ENCODE measurements at places on chromosomes 5 and 9.
A peak's percentile ranks its signal among the peaks of the same experiment; 100 is the strongest.

DNA sequence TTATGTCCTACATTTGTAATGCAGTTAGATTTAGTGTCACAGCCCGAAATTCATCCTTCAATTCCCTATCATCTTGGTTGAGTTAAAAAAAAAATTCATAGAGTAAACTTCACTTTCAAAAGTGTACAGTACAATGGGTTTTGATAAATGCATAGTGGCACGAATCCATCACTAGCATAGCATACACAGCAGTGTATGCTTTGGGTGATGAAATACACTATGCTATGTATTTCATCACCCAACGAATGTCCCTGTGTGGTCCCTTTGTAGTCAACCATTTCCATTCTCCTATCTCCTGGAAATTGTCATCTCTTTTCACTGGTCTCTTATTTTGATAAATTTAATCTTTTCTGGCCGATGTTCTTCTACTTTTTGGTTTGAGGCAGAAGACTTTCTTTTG lies 129.4 kb upstream of the BASP1 start:
- no peak for DNase-seq

DNA sequence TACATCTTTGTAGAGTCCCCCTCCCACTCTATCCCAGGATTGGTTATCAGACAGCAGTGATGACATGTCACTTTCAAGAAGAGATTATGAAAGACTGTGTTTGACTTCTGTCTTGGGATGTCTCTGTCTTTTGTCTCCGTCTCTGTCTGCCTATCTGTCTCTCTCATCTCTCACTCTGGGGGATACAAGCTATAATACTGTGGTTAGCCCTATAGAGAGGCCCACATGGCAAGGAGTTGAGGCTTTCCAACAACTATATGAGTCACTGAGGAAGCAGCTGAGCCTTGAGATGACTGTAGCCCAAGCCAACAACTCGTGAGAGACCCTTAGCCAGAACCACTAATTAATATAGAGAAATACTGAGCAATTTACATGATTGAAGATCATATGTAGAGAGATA lies 284.8 kb downstream of the PDE4D start:
- DNase-seq: no peak

GRCh38 chr5:176768174-176768970 lies 42.0 kb upstream of the UNC5A start:
- no peak for DNase-seq

GRCh38 chr5:14743601-14744295 lies 79.2 kb downstream of the OTULIN start:
- peak; percentile 77 for DNase-seq

DNA sequence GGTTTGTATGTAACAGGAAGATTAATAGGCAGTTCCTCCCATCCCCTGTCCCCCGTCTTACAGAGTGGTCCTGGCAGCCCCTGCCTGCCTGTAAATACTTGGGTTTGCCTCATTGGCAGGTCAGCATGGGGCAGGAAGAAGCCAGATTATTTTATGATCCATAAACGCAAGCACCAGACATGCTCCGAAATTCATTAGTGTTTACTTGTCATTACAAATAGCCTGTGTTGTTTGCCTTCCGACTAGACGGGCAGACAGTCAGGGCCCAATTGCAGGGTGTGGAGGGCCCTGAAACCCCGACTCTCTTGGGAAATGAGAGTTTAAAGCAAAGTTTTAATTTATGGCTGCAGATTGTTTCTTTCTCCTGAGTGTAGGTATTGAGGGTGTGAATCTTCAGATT lies 97.2 kb downstream of the RALGPS1 start:
- DNase-seq: no peak

DNA sequence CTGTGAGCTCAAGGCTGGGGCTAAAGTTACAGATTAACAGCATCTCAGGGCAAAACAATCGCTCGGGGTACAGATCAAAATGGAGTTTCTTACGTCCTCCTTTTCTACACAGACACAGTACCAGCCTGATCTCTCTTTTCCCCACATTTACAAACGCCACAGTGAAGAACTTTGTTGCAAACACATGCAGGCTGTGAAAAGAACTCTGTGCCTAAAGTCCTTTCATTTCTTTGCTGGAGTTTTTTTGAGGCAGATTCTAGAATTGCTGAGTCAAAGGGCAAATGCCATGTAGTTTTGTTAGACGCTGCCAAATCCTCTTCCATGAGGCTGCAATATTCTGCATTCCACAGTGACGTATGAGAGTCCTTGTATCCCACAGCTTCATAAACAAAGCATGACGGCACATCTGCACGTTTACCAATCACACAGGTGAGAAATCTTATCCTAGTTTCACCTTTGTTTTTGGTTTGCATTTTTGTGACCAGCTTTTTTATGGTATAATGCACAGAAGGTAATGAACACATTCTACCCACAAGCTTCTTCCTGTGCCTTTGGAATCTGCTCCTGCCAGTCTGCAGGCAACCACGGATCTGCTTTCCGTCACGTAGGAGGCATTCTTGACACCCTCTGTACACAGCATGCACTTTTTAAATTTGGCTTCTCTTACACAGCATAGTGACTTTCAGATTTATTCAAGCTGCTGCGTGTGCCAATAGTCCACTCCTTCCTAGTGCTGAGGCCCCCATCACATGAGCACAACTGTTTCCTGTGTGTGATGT lies 44.6 kb upstream of the LPCAT1 start:
- peak; percentile 85 for DNase-seq

DNA sequence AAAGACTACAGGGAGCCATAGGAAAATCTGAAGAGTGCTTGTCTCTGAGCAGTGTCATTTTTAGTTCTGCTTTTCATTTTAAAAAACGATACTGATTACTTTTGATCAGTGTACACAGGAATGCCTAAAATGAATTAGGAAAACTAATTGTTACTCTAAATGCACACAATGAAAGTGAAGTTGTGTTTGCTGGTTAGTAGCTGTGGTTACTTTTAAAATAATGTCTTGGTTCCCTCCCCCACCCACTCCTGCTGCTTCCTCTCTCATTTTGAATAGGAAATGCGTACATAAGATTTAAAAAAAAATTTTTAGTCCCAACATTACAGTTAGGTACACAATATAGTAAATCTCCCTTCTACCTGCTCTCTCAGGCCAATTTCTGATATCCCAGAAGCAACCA lies 47.5 kb upstream of the PLPP1 start:
- no peak for DNase-seq

GRCh38 chr5:172635038-172635437 lies 6.0 kb upstream of the NEURL1B start:
- no peak for DNase-seq

DNA sequence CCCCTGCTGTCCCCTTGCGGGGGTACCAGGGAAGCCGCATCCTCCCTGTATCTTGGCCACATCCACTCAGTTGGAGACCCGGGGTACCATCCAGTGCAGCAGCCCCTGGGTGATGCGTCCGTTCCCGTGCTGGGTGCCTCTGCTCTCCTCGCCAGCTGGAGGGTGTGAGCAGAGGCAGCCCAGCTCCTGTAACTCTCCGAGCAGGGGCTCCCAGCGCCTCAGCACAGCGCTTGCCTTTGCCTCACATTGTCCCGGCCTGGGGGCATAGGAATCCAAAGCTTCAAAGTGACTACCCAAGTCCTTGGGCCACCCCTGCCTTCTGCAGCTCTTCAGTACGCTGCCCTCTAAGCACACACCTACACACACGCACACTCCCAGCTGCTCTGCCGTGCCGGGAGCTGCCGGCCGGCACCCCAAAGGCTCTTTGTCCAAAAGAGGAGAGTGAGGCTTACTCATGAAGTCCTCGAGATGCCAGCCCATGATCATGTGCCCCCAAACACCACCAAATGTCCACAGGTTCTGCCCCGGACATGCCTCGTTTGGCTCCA lies 733 bp downstream of the ANGPTL2 start:
- DNase-seq: peak; percentile 59

GRCh38 chr9:21549251-21549765 lies 67.2 kb upstream of the IFNE start:
- DNase-seq: peak; percentile 93

DNA sequence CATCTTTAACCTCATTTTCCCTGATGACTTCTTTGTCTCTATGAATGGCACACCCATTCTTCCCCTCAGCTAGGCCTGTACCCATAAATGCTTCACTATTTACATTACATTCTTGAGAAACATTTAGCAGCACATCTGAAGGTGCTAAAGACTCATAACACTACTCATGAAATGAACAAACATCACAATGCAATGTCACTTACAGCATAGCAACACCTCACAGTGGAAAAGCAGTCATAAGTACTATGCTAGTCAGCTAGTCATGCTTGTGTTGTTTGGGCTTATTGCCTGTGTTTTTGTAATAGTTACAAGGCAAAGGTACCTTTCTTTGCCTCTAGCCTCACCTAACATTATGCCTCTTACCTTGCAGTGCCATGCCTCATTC lies 228.9 kb downstream of the KIAA0825 start:
- DNase-seq: no peak

GRCh38 chr9:63816751-63817621 lies 1468.0 kb downstream of the FOXD4L5 start:
- DNase-seq: peak; percentile 96

DNA sequence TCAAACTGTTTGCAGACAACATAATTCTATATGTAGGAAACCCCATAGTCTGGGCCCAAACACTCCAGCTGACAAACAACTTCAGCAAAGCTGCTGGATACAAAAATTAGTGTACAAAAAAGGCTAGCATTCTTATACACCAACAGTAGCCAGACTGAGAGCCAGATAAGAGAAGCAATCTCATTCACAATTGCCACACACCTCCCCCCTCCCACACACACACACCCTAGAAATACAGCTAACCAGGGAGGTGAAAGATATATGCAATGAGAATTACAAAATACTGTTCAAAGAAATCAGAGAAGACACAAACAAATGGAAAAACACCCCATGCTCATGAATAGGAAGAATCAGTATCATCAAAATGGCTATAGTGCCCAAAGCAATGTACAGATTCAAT lies 9.0 kb downstream of the MTREX start:
- no peak for DNase-seq

GRCh38 chr9:108662956-108663355 lies 192.8 kb downstream of the ACTL7B start:
- DNase-seq: no peak

- no peak for DNase-seq
Observed at GRCh38 chr5:39226100-39226451, 6.7 kb upstream of the FYB1 start.

GRCh38 chr9:134545543-134546245 lies 95.9 kb upstream of the COL5A1 start:
- peak; percentile 61 for DNase-seq

GRCh38 chr5:128402506-128402905 lies 135.5 kb downstream of the FBN2 start:
- no peak for DNase-seq

- DNase-seq: no peak
Observed at GRCh38 chr5:97009212-97009898, 73.5 kb downstream of the LNPEP start.

GRCh38 chr5:143225511-143225910 lies 178.0 kb downstream of the NR3C1 start:
- no peak for DNase-seq

GRCh38 chr9:107620236-107620635 lies 130.7 kb upstream of the KLF4 start:
- DNase-seq: no peak

DNA sequence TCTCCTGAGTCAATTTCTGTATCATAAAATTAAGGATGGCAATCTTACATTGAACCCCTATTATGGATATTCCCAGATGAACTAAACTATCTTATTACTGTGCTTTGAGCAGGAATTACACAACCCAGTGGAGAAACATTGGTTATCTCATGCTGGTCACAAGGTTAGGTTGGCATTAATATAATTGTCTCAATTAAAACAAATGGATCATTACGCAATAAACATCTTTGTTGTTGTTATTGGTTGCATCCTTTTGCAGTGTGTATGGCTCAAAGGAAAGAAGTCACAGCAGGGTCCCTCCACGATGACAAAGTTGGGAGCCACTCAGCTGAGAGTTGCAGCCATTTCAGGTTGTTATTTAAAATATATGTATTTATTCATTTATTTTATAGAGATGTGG lies 297.0 kb upstream of the KLF4 start:
- DNase-seq: no peak

DNA sequence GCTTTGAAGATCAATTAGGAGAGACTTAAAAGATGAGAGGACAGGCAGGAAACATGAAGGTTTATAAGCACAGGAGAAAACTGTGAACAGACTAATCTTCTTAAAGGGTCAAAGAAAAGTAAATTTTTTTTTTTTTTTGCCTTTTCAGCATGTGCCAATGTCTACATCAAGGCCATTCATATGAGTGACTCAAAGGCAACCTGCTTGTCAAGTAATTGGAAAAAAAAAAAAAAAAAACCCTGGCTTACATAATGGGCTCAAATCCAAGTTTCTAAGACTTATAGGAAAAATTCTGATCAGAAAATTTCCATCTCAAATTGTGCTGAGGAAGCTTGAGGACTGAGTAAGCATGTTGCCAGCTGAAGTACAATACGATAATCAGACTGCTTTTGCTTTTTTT lies 15.9 kb downstream of the PPP2R2B start:
- no peak for DNase-seq

DNA sequence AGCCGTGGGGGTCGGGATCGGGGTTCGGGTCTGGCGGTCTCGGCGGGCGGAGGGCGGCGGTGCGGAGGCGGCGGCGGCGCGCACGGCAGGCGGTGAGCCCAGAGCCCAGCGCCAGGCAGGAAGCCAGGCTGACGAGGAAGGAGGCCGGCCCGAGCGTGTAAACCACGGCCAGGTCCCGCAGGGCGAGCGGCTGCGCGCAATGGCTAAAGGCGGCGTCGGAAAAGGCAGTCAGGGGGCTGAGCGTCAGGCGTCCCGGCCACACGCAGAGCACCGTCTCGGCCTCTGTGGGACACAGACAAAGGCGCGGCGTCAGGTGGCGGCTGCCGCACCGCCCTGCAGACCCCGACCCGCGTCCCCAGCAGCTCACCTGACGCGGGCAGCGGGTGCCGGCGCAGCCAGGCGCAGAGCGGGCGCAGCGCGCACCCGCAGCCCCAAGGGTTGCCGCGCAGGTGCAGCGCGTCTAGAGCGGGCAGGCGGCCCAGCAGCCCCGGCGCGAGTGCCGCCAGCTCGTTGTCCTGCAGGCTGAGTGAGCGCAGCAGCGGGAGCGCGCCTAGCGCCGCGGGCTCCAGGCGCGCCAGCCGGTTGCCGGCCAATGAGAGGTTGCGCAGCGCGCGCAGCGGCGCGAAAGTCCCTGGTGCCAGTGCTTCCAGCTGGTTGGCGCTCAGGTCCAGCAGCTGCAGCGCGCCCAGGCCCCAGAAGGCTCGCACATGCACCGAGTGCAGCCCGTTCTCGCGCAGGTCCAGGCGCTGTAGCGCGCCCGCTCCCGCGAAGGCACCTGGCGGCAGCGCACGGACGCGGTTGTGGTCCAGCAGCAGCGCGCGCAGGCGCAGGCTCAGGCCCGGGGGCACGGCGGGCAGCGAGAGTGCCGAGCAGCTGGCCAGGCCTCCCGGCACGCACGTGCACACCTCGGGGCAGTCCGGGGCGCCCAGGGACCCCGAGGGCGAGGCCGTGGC lies 671 bp downstream of the LRRC26 start:
- peak; percentile 66 for DNase-seq

DNA sequence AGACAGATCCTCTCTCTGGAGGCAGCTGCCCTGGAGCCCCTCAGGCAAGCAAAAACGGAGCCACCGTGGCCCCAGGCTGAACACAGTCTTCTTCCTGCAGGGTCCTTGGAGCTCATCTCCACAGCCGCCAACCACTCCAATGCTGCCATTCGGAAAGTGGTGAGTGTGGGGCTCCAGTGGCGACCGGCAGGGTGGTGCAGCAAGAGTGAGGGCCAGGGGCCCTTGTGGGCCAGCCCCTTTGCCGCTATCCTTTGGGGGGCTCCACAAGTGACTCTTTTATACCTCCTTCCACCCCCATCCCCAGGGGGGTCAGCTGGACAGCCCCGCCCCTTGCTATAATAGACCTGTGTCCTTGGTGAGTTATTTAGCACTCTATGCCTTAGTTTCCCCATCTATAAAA lies 47.4 kb upstream of the SUSD3 start:
- DNase-seq: no peak

Measured in astrocyte of the hippocampus (primary cell).